Smooth muscle cell of the brain vasculature (primary cell): ENCODE measurements at places on chromosomes 3 and 15.

DNA sequence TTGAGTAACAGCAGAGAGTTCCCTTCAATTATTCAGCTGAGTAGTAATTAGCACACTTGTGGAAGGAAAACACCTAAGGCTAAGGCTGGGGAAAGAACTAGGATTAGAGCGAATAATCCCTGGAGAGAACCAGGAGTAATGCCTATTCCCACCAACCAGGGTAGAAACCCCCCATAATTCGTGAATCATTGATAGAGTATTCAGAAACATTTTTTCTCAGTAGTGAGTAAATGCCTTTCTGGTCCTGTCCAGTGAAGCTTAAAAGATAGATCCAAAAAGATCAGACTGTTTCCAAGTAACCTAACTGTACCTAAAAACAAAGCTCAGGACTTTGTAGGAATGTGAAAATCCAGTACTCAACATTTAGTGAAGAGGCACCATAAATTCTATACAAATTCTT is 71.2 kb downstream of the DGKG start:
- DNase-seq: no peak

GRCh38 chr15:73709686-73710085 is 25.5 kb downstream of the CD276 start:
- DNase-seq: no peak

DNA sequence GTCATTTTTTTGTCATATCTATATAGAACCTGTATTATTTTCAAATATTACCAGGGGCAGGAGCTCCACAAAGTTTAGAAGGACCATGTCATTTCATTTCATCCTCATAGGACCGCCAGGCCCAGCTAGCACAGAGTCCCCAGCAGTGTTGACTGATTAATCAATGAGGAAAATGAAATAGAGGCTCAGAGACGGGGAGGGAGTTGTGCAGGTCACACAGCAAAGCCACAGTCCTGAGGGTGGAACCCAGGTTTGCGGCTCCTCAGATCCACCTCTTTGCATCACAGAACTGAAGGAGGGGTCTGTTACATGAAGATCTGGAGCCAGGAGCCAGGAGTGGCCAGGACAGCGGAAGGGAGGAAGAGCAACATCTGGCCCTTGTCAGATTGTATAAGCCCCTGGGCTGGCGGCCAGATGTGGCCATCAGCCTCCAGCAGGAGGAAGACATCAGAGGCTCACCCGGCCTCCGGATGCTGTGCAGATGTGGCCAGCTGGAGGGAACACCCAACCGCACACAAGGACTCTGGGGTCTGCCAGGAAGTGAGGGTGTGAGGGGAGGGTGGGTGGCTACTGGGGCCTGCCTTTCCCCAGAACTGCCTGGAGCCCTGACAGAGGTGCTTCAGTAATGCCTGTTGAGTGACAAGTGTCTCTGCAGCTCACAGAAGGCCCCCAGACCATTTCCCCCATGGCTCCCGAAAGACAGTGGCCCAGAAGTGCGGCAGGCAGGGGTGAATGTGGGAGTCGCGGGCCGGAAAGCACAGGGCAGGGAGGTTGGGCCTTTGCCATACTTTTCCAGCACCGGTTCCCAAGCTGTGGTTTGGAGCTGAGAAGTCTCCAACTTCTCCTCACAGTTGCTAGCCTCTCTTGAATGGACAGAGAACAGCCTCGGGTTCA is 21.3 kb downstream of the EFCC1 start:
- no peak for DNase-seq

DNA sequence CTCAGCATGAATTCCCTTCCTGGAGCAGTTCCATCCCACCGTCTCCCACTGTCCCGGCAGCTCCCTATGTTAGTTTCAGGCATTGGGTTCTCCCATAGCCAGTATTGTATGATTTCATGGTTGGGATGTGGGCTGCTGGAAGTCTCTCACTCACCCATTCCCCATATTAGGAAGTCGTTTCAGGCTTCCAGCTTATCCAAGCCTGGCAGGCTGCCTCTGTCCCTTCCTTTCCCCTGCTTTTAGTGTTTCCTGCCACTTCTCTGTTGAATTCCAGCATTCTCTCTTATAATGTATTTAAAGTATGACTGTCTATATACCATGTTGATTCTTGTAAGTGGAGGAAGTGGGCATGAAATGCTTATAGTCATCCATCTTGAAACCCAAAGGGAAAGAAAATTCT is 309.7 kb upstream of the RBMS3 start:
- no peak for DNase-seq

DNA sequence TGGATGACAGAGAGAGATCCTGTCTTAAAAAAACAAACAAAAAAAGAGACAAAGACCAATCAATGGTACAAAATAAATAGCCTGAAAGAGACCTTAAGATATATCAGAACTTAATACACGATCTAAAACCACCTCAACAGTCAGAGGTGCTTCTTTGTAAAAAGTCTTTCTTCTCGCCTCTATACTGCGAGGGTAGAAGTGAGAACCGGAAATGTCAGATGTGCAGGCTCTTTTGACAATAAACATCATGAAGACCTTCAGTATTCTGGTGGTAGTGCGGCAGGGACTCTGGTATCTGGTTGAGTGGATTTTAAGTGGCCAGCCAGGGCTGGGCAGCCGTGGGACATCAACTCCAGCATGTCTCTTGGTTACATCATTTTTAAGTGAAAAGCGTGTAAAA is 30.0 kb downstream of the RUBCN start:
- no peak for DNase-seq

- DNase-seq: no peak
Measured at GRCh38 chr15:62809115-62809967, 233.2 kb upstream of the TPM1 start.

DNA sequence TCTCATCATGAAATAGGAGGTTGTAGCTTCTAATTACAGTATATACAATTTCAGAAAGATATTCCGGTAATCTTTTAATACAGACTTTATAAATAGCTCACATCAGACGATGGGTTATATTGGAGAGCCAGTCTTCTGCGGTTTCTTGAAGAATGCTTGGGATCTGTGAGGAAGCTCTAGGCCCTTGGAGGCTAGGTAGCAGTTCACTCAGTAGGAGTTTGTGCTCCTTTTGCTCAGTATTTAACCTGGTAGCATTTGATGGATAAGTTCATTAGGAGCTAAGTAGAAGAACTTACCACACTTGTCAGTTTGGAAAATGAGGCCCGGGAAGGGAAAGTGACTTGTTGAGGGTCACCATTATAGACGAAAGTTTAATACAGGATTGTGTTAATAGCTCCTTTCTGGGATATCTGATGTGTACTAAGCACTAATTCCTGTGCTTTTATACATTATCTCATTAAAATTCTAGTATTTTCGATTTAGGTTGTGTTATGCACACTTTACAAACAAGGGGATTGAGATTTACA is 2.8 kb downstream of the FNDC3B start:
- no peak for DNase-seq

- no peak for DNase-seq
Measured at GRCh38 chr3:156582532-156583183, 27.7 kb upstream of the SSR3 start.
